Hematopoietic multipotent progenitor cell (in vitro differentiated cells): ENCODE measurements at places on chromosomes 4 and X.

GRCh38 chr4:105652286-105652888 is 56.1 kb downstream of the INTS12 start:
- DNase-seq, result no peak

DNA sequence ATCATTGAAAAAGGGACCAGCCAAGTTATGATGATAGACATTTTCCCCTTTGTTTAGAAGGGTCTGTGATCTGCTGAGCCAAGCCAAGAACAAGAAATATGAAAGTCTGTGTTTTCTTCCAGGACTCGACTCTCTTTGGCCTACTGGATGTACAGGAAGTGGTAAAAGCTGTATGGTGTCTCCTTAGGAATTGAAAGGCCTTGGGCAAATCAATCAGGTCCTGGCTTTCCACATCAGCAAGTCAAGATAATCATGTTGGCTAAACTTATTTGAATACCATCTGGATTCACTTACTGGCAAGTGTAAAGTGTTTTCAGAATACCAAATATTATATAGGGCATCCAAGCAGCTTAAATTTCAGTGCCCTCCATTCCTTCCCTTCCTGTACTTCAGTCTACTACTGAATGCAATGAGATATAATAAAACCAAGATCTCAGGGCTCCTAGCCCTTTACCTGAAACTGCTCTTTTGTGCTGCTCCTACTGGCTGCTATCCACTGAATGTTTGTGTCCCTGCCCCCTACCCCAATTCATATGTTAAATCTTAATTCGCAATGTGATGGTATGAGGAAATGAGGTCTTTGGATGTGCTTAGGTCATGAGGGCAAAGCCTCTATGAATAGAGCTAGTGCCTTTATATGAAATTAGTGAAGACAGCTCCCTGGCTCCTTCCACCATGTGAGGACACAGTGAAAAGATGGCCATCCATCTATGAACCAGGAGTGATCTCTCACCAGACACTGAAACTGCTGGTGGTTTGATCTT is 578.0 kb downstream of the SPRY1 start:
- DNase-seq, result no peak

- DNase-seq, result no peak
Measured at GRCh38 chr4:8694226-8694625, 101.7 kb downstream of the CPZ start.

GRCh38 chrX:43065978-43066377 is 288.0 kb upstream of the PPP1R2C start:
- DNase-seq, result no peak

DNA sequence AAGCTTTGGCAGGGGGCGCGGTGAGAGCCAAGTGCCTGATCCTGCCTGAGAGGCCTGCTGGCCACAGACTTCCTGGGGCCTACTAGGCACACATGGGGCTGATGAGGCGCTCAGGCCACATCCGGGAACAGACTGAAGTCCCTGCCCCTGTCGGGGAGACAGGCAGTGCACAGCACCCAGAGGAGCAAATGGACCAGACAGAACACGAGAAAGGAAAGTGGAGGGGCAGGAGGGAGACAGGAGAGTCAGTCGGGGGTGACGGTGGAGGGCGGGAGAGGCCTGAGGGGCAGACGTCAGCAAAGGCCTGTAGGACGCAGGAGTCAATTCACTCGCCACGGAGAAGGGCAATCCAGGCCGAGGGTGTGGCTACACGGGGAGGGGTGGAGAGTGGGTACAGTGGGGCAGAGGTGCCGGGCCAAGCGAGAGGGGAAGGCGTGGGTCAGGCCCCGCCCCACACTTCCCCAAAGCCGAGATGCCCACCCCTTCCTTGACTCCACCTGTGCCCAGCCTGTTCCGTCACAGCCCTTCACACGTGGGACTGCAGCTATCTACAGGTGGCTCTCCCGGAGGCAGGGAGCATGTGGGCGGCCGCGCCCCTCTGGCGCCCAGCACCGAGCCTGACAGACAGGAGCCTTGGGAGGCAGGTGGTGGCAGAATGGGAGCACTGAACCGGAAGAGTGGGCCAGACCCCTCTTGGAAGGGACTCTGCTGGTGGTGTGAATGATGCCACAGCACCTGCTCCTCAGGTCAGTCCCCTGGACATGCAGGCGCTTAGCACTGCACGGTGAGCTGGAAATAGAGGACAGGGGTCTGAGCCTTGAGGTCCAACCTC is 20.5 kb downstream of the NOP14 start:
- DNase-seq, result no peak

DNA sequence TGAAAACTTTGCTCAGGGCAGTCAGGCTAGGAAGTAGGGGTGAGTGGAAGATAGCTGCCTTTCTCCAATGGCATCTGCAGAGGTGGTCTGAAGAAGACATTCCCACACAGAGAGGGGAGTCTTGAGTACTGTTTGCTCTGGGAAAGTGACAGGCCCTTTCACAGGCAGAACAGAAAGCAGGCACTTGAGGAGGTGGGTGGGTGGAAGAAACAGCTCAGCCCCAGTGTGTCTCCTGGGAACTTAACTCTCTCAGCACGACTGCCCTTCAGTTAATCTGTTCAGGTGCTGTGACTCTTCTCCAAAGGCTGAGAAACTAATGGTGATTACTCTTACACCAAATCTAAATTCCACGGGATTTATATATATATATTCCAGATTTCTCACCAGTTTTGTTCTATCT is 28.3 kb downstream of the ENOPH1 start:
- DNase-seq, result no peak

- no peak for DNase-seq
Measured at GRCh38 chr4:102511830-102512605, 10.9 kb downstream of the NFKB1 start.

GRCh38 chr4:185809121-185809520 is 2.9 kb downstream of the SORBS2 start:
- DNase-seq, result no peak

DNA sequence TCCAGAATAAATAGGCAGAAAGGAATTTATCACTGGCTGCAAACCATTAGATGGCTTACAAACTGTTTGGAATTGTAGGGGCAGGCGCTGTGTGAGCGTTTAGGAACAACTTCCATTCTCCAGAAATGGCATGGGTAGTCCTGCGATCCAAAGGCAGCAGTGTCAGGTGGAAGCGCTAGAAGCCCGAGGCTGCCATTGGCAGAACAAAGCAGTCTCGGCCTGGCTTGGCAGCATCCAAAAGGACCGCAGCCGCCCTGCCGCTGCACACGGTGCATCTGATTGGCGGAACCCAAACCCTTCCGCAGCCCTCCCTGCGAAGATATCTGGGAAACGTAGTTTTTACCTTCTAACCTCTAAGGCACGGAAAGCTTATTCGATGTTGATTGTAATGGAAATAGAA is 23.6 kb upstream of the YTHDC1 start:
- no peak for DNase-seq

DNA sequence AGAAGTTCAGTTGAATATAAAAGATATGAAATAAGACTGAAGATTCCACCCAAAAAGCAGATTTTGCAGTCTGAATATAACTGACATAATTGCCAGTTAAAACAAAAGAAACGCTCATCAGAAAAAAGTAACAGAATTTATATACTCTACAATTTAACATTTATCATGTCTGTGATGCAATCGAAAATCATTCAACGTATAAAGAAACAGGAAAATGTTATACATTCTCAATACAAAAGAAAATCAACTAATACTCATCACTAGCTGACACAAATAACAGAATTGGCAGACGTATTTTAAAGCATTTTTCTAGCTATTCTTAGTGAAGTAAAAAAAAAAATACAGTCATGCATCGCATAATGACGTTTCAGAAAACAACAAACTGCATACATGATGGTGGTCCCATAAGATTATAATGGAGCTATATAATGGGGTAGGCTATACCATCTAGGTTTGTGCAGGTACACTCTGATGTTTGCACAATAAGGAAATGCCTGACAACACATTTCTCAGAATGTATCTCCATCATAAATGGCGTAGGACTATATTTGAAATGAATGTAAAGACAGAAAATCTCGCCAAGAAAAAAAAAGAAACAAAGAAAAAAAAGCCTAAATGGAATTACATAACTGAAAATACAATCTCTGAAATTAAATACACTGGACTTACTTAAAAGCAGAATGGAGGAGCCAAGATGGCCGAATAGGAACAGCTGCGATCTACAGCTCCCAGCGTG is 34.3 kb downstream of the OR13H1 start:
- no peak for DNase-seq

DNA sequence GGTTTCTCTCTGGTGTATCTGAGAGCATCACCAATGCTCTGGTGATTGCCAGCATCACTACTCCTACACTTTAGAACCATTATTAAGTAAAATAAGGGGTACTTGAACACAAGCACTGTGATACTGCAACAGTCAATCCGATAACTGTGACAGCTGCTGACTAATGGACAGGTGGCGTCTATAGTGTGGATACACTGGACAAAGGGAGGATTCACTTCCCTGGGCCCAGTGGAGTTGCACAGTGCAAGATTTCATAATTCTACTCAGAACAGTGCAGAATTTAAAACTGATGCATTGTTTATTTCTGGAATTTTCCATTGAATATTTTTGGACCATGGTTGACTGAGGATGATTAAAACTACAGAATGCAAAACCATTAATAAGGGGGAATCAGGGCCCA is 97.8 kb downstream of the SHROOM3 start:
- DNase-seq, result no peak

- no peak for DNase-seq
Measured at GRCh38 chr4:38687571-38688011, 23.6 kb downstream of the KLF3 start.
